ENCODE measurements at places on chromosomes 6 and 20. TPM values are rescaled to one million over a fixed set of nuclear protein-coding genes. Genes with fewer than 3 reads are reported as not detected.
A peak's percentile ranks its signal among the peaks of the same experiment; 100 is the strongest.

GRCh38 chr6:3415082-3415453, 41.8 kb downstream of the SLC22A23 start:
- no peak for DNase-seq
- no peaks in the 10 kb centered on the region for H3K4me1 ChIP-seq
- H3K4me3 ChIP-seq, result no peak overlapping the region
- H3K27ac ChIP-seq, result no peak overlapping the region
- H3K27me3 ChIP-seq, result no peaks in the 10 kb centered on the region
- no peaks in the 10 kb centered on the region for H3K36me3 ChIP-seq

The DSE gene
- 1.9 TPM for polyA plus RNA-seq

DNA sequence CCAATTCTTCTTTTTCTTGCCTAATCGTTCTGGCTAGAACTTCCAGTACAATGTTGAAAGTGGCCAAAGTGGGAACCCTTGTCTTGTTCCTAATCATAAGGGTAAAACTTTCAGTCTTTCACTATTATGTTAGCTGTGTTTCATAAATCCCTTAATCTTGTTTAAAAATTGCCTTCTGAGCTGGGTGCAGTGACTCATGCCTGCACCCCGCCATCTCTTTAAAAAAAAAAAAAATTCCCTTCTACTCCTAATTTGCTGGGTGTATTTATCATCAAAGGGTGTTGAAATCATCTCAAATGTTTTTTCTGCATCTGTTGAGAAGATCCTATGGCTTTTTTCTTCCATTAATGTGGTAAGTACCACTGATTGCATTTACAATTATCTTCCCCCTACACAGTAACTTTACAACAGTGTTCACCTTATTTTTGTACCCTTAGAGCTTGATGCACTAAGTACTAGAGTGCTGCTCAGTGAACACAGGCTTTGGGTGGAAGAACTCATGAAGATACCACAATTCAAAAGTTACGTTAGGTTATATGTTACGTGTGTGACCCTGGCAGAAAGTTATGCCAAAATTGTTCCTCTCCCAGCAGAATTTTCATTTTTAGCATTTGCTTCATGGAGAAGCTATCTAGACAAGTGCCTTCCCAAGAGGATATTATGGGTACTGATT, 9.7 kb downstream of the SNRPB start:
- no peaks in the 10 kb centered on the region for H3K27me3 ChIP-seq
- peaks cover 77% of the 10 kb centered on the region for H3K36me3 ChIP-seq
- no peak overlapping the region for H3K27ac ChIP-seq
- no peak overlapping the region for H3K4me3 ChIP-seq

DNA sequence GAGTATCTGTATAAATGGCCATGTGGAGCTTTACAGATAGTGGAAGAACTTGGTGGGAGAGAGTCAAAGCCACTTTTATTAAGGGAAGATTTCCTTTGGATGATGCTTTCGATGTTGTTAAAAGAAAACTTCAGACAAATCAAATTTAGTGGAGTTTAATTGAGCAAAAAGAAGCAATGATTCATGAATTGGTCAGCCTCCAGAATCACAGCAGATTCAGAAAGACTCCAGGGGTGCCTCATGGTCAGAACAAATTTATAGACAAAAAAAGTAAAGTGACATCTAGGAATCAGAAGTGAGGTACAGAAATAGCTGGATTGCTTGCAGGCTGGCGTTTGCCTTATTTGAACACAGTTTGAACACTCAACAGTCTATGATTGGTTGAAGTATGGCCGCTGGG, 5.3 kb upstream of the CGA start:
- no peak for DNase-seq
- H3K4me3 ChIP-seq, result no peak overlapping the region

GRCh38 chr6:9623228-9623832, 791.5 kb downstream of the TFAP2A start:
- H3K4me3 ChIP-seq, result no peak overlapping the region
- H3K27ac ChIP-seq, result no peak overlapping the region
- H3K36me3 ChIP-seq, result no peaks in the 10 kb centered on the region
- DNase-seq, result no peak
- no peaks in the 10 kb centered on the region for H3K27me3 ChIP-seq
- no peaks in the 10 kb centered on the region for H3K4me1 ChIP-seq

DNA sequence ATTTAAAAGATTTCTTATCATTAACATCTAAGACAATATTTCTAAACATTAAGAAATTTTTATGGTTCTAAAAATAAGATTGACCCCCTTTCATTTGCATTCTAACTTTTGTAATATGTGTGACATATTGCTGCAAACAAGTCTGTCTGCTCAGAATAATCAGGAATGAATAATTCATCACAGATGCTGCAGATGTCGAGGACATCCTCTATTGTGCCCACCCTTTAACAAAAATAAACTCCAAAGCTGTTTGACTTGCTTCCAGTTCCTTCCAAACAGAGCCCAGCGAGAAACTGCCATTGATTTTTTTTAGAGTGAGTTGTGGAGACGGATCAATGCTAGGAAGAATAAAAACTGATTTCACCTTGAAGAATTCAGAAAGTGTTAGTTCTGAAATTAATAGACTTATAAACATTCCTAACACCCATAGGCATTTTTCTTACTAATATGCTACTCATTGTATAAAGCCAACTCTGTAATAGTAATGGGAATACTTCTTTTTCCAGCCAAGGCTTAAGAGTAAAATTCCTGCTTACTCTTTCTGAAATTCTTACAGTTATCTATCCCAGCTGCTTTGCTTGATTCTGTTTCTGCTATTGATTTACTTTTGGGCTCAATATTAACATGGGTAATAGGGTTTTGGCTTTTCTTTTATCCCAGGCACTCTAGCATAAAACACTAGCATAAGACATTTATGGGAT, 244.8 kb upstream of the FAM83B start:
- no peaks in the 10 kb centered on the region for H3K27me3 ChIP-seq
- H3K36me3 ChIP-seq, result no peaks in the 10 kb centered on the region
- no peak overlapping the region for H3K27ac ChIP-seq
- no peak for DNase-seq
- H3K4me3 ChIP-seq, result no peak overlapping the region

DNA sequence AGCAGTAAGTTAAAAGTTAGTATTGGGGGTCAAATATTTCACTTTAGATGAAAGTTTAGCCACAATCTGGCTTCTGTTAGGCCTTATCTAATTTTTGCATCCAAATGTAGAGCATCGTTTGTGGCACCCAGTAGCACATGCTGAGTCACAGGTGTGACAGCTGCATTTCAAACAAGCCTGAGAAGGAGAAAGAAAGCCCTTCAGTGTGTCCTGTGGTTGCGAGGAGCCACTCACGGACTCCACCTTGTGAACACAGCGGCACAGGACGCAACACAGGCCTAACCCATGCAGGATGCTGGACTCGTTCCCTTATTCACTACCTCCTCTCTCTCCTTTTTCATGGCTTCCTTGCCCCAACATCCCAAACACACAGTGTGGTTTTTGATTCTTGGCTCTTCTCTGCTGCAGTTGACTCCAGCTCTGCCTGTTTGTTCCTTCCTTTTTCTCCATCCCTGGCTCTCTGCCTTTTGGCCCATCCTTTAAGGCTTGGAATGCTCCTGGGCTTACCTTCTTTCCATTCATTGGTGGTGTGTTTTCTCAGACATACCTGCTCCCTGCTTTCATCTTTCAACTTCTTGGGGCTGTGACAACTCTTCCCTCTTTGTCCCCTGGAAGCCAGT, 124.2 kb downstream of the SLC16A10 start:
- DNase-seq, result no peak
- H3K4me1 ChIP-seq, result no peaks in the 10 kb centered on the region

DNA sequence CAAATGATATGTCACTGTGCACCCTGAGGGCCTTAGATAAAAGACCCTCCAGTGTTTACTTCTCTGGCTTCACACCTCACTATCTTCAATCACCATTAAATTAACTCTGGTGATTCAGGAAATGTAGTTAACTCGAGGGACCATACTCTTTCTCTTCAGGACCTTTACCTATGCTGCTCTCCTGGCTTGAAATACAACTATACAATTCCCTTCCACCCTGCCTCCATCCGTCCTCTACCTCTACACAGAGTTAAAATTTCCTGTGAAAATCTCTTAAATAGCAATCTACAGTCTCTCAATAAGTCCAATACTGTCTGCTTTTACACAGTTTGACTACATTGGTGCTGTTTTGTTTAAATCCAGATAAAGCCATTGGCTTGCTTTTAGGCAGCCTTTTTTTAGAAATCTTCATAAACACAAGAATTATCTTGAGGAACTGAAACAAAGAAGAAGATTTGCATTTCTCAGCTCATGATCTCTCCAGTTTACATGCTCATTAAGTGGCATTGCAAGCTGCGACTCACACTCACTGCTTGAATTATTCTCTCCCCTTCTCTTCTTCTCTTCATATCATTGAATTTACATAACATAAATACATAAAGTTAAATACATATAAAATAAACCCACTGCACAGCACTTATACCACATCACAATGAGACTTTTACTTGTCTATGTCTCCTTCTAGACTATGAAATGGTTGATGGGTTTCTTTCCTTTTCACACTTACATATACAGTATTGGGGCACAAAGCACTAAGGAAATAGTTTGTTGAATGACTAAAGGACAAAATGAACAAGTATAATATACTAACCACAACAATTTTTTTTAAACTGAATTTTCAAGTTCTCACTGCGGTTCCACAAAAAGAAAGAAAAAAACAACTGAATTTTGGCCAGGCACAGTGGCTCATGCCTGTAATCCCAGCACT, 239.0 kb upstream of the KCNQ5 start:
- no peak for DNase-seq
- no peak overlapping the region for H3K27ac ChIP-seq
- H3K4me1 ChIP-seq, result no peaks in the 10 kb centered on the region
- no peak overlapping the region for H3K4me3 ChIP-seq
- no peaks in the 10 kb centered on the region for H3K27me3 ChIP-seq

GRCh38 chr6:5553767-5554166, 292.5 kb downstream of the FARS2 start:
- no peaks in the 10 kb centered on the region for H3K4me1 ChIP-seq
- DNase-seq, result no peak
- no peaks in the 10 kb centered on the region for H3K36me3 ChIP-seq
- H3K4me3 ChIP-seq, result no peak overlapping the region
- no peak overlapping the region for H3K27ac ChIP-seq

The ADGRF5 gene
- polyA plus RNA-seq, result not detected

DNA sequence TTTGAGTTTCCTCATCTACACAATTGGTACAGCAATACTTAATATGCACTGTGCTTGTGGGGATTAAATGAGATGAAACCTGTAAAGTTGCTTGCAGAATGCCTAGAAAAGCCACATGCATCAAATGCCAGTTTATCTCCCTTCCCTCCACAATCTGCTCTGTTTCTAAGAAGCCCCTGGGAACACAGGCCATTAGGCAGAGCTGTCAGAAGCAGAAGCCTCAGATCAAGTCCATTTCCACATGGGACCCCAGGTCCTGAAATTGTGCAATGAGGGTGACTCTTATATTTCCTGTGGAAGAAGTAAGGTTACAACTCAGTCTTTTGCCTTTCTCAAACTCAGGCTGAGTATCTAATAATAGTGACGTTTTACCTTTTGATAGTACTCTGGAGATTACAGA, 737.4 kb downstream of the KIF16B start:
- no peaks in the 10 kb centered on the region for H3K4me1 ChIP-seq
- no peaks in the 10 kb centered on the region for H3K36me3 ChIP-seq
- DNase-seq, result no peak
- no peaks in the 10 kb centered on the region for H3K27me3 ChIP-seq
- H3K27ac ChIP-seq, result no peak overlapping the region

GRCh38 chr6:85435851-85436250, 14.0 kb upstream of the NT5E start:
- DNase-seq, result no peak
- no peaks in the 10 kb centered on the region for H3K4me1 ChIP-seq
- no peak overlapping the region for H3K4me3 ChIP-seq
- no peaks in the 10 kb centered on the region for H3K27me3 ChIP-seq
- H3K36me3 ChIP-seq, result no peaks in the 10 kb centered on the region
- H3K27ac ChIP-seq, result no peak overlapping the region

The ZBTB22 gene
- polyA plus RNA-seq, result 13.5 TPM

The OOEP gene
- polyA plus RNA-seq, result 1.1 TPM

GRCh38 chr6:15690510-15690909, 27.7 kb upstream of the DTNBP1 start:
- no peak overlapping the region for H3K4me3 ChIP-seq
- no peaks in the 10 kb centered on the region for H3K27me3 ChIP-seq
- DNase-seq, result no peak
- H3K36me3 ChIP-seq, result no peaks in the 10 kb centered on the region
- no peaks in the 10 kb centered on the region for H3K4me1 ChIP-seq

The GDAP1L1 gene
- not detected for polyA plus RNA-seq

DNA sequence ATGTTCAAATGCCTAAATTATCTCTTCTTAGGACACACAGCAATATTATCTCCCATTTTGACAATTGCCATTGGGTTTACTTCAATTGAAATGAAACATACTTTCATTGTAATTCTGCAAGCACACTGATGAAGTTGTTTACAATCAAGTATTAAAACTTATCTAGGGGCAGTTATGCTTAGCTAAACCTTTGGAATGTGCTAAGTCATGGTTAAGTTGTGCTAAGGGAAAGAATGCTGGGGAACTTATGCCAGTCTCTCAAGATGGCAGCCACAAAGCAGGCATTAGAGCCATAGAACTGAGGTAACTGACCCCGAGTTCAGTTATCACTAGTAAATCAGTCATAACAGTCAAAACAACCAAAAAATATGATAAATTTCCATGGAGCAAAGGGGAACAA, 59.1 kb upstream of the NT5E start:
- no peak for DNase-seq
- H3K27me3 ChIP-seq, result peaks cover 1% of the 10 kb centered on the region
- H3K27ac ChIP-seq, result no peak overlapping the region
- H3K4me3 ChIP-seq, result no peak overlapping the region

The OTOR gene
- not detected for polyA plus RNA-seq

The RXRB gene
- polyA plus RNA-seq, result 7.1 TPM

- peak within 1 kb of the TSS; percentile 96 for H3K4me3 ChIP-seq
- H3K27ac ChIP-seq, result peak within 1 kb of the TSS; percentile 93
- H3K4me1 ChIP-seq, result peaks cover 24% of the 10 kb centered on the region
- peak; percentile 94 for DNase-seq
- peaks cover 29% of the 10 kb centered on the region for H3K36me3 ChIP-seq
These were observed at the start of gene NDUFAF4 for GRCh38 chr6:96897396-96898240. NDUFAF4 (minus strand) TSS chr6:96897891; CDS start chr6:96897801, 90 bp downstream.

The EPPIN gene
- not detected for polyA plus RNA-seq

GRCh38 chr6:125207956-125208355, 54.4 kb downstream of the TPD52L1 start:
- H3K4me1 ChIP-seq, result no peaks in the 10 kb centered on the region
- H3K27me3 ChIP-seq, result no peaks in the 10 kb centered on the region

GRCh38 chr6:152720974-152721373, 23.3 kb downstream of the MYCT1 start:
- H3K4me1 ChIP-seq, result no peaks in the 10 kb centered on the region
- no peak for DNase-seq
- no peaks in the 10 kb centered on the region for H3K36me3 ChIP-seq
- H3K4me3 ChIP-seq, result no peak overlapping the region

The BACH2 gene
- polyA plus RNA-seq, result 7.1 TPM
